ENCODE measurements at places on chromosomes 11 and 22.

DNA sequence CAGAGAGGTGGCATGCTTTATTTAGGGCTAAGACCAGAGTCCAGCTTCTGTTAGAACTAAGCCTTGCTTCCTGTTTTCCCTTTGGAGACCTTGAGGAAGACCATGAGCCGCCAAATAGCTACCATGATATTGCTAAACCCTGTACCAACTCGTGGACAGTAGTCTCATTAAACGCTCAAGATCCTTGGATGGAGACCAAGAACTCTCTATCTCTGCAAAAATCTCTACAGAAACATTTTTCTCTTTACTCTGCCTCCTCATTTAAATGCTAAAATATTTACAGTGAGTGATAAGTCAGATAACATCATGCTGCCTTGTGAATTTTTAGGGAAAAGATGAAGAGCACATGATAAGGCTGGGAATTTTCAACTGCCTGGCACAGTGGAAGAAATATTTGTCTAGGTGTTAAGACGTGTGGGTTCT lies 197.8 kb downstream of the MAML2 start:
- no peak for DNase-seq

DNA sequence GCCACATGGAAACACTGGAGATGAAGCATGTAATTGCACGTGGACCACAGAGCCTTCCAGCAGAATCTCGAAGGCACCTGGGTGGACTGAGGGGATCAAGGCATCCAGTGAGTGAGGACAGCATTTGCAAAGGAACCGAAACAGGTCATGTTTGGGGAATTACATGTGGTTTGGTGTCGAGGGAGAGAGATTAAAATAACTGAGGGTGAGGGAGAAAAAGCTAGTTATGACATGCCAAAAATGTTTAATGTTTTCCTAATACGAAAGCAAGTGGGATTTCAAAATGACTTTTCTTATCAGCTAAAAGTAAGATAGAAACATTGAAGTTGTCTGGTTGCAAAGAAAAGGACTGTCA lies 157.1 kb downstream of the BLID start:
- no peak for DNase-seq

- DNase-seq: no peak
Measured at GRCh38 chr11:125117429-125117828, 6.0 kb upstream of the TMEM218 start.

DNA sequence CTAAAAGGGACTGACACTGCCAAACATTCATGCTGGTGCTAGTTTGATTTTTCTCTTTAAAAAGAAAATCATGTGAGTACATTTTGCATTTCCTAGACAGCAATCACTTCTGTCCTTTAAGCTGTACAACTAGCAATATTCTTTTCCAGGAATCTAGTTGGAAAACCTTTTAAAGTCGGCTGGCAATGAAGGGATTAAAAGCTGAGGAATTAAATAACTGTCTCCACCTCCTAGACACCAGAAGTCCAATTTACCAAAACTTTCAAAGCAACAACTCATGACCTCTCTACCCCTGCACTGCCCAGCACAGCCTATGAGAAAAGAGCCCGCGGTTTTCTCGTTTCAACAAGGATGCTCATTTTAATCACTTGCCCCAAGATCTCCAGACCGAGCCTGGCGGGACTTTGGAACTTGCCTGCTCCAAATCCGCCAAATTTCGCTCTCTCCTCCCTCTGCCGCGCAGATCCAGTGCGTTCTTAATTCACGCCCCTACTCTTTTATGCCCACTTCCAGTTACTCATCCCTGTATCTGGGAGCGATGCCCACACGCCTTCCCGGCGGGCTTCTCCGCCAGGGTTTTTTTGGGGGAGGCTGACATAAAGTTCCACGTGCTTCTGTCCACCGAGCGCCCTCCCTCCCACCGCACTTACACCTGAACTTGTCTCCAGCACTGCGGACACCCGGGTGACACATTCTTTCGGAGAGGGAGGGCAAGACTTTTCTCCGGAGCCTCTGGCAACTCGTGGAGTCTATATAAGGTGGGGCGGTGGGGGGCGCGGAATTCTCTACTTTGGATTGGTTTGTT lies 2.5 kb downstream of the MPPED2 start:
- DNase-seq: no peak

DNA sequence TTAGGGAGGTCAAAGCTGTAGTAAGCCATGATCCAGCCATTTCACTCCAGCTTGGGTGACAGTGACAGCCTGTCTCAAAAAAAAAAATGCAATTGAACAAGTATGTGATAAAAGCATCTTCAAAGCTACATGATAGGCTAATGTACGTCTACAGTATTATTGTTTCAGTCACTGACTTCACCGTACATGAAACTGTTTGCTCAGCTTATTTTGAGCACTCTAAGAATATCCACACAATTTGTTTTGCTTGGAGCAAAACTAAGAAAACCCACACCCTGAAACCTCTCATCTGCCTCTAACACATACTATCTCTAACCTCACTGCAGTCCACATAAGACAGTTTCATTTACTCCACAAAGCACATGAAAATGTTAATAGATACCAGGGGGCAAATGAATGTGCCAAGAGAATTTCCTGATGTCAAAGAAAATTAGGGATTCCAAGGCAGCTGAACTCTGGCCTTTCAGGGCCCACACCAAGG lies 60.7 kb downstream of the KCNA4 start:
- no peak for DNase-seq

GRCh38 chr11:115718945-115719344 lies 214.7 kb upstream of the CADM1 start:
- no peak for DNase-seq

DNA sequence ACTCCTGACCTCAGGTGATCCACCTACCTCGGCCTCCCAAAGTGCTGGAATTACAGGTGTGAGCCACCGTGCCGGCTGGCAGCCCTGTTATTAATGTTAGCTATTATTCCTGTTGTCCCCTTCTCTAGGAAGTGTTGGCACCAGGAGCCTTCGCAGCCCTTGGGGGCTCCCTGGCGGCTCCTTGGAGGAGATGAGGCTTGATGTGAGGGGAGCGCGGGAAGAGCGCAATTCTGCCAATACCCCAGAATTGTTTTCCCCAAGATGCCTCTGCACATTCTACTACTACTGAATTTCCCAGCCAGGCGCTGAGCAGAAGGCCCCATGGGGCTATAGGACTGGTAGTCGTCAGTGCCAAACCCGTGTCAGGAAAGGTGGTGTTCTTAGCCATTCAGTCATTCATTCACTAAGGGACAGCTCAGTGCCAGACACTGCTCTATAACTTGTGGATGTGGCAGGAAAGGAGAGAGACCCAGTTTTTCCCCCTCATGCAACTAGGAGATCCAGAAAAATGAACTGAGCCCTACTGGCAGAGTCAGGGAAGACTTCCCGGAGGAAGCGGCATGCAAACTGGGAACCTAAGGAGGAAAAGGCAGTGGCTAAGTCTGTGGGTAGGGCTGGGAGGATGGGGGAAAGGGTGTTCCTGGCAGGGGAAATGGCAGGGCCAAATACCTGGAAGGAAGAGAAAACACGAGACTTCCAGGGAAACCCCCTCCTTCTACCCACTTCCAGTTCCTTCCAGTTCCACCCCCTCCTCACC lies 3.5 kb downstream of the FBLN1 start:
- no peak for DNase-seq

GRCh38 chr11:76062733-76063132 lies 143.6 kb downstream of the WNT11 start:
- no peak for DNase-seq

DNA sequence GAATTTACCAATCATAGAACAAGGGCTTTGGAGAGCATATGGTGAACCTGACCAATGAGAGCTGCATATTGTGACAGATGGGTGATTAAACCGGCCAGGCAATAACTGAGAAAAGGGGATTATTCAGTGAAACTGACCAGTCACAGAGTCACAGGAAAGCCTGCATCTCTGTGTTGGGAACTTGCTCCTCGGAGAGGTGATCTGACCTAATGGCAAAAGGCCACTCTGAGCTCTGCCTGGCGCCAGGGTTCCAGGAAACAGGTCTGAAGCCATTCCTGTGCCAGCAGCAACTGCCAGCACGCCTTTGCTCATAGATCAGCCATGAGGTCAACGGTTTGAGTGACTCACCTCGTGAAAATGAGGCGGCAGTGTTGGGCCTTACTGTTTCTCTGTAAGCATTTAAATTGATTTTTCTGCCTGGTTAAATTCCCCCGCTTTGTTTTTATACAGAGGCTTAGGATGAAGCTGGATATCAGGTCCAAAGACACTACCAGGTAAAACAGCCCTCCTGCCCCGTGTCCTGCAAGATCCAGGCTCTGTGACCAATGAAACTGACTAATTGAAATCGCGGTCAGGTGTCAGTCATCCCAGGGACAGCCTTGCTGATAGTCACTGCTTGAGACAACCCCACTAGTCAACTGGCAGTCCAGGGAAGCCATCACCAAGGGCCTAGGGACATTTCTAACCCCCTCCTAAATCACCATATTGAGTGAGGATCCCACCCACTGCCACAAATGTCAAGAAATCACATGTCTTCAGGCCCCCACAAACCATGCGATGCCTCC lies 35.8 kb upstream of the MYOD1 start:
- peak; percentile 26 for DNase-seq

DNA sequence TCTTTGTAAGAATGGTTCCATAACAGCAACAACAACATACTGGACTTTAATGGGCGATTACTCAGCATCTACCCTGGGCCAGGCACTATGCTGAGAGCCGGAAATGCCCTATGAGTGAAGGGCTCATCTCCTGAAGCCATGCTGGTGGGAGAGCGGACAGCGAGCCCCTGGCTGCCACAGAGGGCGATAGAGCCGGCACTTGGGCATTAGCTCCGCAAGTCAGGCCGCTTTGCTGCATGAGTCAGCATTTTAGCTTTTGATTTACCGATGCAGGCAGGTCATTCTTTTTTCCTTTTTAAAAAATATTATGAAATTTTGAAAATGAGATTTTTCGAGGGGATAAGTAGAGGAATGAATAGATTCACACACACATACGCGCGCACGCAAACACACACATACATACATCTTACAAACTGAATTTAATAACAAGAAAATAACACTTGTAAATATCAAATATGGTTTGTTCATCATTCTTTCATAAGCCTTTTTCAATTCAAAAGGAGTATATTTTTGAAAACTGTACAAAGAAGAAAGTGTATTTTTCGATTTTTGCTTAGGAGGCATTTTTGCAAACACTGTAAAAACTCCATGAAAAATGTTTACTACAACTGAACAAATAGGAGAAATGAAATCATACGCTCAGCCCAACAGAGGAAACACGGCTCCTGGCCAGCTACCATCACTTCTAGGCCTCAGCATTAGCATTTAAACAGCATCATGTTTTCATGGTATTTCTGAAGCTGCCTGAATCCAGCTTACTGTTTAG lies 667.3 kb downstream of the OPCML start:
- DNase-seq: no peak

- DNase-seq: no peak
Measured at GRCh38 chr11:70532066-70532440, 133.7 kb downstream of the CTTN start.

DNA sequence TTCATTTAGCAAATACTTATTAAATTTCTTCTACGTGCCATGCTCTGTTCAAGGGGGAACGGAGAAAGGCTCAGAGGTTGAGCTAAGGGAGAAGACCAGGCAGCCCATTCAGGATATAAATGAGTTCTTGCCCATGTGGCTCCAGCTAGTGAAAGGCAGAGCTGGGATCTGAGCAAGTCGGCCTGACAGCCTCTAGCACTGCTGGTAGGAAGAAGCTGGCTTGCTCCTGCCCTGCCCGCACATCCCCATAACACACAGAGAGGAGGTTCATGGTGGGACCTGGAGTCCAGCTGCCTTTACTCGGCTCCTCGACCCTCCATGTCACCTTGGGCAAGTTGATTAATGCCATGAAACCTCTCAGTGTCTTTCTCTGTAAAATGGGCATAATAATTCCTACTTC lies 2.0 kb downstream of the SLC15A3 start:
- DNase-seq: no peak

GRCh38 chr22:38312261-38312800 lies 4.9 kb downstream of the CSNK1E start:
- DNase-seq: no peak

Measured in amniotic stem cell (primary cell).